NCI-H1048 (cell line): ENCODE measurements at places on chromosomes 5 and 9.

DNA sequence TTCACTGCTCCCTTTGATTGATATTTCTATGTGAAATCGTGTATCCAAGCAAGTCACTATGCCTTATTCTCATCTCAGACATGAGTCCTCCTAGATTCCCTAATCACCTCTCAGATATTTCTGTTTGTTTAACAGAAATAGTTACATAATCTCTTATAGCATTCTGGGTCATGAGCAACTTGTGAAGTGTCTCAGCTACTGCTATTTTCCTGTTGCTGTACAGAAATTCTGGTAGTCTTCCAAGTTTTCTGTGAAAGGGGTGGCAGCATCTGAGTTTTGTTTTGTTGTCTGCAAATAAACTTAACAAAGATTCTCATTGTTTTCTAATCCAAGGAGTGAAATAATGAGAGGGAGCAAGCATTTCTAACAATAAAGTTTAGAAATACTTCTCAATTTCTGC lies 256.9 kb upstream of the ST8SIA4 start:
- no peak for DNase-seq

DNA sequence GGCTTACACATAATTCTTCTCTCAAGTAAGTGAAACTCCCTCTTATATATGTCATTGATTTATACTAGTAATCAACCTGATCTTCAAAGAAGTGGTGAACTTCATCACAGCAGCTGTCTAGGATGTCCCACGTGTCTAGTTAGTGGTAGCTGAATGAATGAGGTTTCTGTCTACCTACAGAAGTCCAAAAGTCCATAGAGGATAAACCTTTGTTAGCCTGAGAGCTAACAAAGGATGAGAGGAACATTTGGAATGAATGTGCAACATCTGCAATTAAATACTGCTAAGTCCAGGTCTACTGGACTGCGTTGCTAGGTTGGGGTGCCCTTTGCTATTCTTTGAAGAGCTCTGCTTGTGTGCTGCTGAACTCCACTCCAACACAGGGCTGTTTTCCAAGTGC lies 213.8 kb upstream of the DAP start:
- DNase-seq, result no peak

GRCh38 chr9:79883073-79883645 lies 311.4 kb downstream of the TLE4 start:
- no peak for DNase-seq

GRCh38 chr9:110029429-110029955 lies 178.5 kb downstream of the C9orf152 start:
- no peak for DNase-seq

GRCh38 chr9:133403766-133404453 lies 13.9 kb downstream of the REXO4 start:
- no peak for DNase-seq

DNA sequence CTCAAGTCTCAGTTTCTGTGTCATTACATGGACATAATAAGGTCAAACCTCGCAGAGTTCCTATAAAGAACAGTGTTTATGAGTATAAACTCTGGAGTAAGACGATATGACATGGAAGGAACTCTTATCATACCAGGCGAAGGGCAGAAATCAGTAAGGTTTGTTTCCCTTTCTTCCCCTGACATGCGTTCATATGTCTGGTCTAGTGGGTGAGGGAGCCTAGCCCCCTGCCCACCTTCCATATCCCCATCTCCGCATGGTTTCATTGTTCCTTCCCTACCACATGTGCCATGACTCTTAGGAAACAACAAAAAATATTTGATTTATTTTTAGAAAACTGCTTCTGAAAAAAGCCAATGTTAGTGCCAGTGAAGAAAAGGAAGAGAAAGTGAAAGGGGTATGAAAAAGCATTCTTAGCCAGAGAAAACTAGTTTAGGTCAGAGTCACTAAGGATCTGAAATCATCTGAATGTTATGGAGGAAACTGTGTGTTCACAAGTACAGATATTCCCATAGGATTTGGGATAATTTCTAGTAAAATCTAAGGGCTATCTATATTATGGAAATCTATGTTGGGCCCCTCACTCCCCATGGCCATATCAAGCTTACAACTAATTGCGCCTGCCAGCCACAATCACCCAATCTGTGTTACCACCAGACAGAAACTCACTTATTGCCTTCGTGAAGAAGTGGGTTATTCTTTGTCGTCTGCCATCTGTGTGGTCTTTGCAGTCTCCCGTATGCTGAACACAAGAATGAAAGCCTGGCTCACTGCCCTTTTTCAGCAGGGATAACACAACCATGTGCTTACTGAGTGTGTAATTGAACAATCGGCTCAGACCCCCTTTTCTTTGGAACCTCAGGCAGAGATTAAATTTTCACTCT lies 19.9 kb upstream of the HMHB1 start:
- DNase-seq, result no peak
